ENCODE measurements at places on chromosomes 7 and 10. TPM values are rescaled to one million over a fixed set of nuclear protein-coding genes. Genes with fewer than 3 reads are reported as not detected.

- H3K4me3 ChIP-seq = no peak overlapping the region
- no peaks in the 10 kb centered on the region for H3K27me3 ChIP-seq
- H3K4me1 ChIP-seq = peaks cover 13% of the 10 kb centered on the region
Observed at GRCh38 chr7:108360058-108360800, 96.0 kb downstream of the NRCAM start.

DNA sequence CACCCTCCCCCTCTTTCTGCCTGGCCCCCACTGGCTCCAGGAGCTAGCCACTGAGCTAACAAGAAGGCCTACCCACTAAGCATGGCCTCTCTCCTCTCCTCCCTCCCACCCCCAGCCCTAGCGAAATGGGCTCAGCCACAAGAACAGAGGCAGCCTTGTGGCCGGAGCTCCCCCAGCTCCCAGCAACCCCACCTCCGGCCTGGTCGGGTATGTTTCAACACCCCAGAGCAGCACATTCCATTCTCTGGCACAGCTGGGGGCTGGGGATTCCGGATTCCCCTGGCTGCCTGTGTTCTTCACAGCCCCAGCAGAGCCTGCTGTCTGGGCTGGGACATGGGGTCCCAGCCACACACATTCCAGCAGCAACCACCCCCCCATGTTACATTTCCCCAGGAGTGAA lies 9.0 kb downstream of the SFRP5 start:
- peaks cover 40% of the 10 kb centered on the region for H3K36me3 ChIP-seq
- H3K27me3 ChIP-seq = no peaks in the 10 kb centered on the region
- H3K4me1 ChIP-seq = peaks cover 2% of the 10 kb centered on the region
- DNase-seq = no peak

DNA sequence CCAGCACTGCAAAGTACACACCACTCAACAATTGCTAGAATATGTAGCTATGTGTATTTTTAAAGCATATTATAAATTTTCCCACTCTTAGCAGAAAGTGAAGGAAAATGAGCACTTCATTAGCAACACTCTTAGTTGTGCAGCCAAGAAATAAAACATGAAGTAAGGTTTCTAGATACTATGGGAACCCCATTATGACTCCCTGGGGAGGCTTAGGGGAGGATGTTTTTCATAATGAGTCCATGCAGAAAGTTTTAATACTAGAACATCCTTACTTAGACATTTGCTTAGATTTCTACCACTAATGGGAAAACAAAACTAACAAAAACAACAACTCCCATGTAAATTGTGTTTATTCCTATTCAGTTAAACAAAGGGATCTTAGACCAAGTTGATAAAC lies 148.4 kb upstream of the HDAC9 start:
- no peaks in the 10 kb centered on the region for H3K4me1 ChIP-seq
- no peak overlapping the region for H3K4me3 ChIP-seq
- H3K27ac ChIP-seq = no peak overlapping the region
- H3K27me3 ChIP-seq = no peaks in the 10 kb centered on the region
- H3K36me3 ChIP-seq = no peaks in the 10 kb centered on the region
- DNase-seq = no peak

GRCh38 chr10:13827076-13827797 lies 240.5 kb downstream of the PRPF18 start:
- no peak overlapping the region for H3K4me3 ChIP-seq
- H3K27me3 ChIP-seq = no peaks in the 10 kb centered on the region
- DNase-seq = no peak
- no peak overlapping the region for H3K27ac ChIP-seq
- no peaks in the 10 kb centered on the region for H3K36me3 ChIP-seq
- H3K4me1 ChIP-seq = peaks cover 2% of the 10 kb centered on the region

DNA sequence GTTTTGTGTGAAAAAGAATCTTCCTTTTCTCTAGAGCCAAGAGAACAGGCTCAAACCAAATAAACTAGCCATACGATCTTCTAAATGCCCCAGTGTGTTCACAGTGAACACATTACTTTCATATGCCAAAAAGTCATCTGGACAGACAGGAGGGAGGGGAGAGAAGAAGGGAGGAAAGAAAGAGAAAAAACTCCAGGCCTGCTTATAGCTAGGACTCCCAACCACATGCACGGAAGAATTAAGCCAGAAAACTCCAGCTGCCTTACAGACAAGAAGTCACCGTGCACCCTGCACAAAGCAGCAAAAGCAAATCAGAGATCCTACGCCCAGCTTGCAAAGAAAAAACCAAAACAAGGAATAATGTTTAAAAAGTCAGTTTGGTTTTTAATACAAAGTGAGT lies 34.3 kb downstream of the SNX8 start:
- no peaks in the 10 kb centered on the region for H3K27me3 ChIP-seq
- DNase-seq = peak; percentile 39
- H3K4me3 ChIP-seq = no peak overlapping the region
- peaks cover 39% of the 10 kb centered on the region for H3K4me1 ChIP-seq

DNA sequence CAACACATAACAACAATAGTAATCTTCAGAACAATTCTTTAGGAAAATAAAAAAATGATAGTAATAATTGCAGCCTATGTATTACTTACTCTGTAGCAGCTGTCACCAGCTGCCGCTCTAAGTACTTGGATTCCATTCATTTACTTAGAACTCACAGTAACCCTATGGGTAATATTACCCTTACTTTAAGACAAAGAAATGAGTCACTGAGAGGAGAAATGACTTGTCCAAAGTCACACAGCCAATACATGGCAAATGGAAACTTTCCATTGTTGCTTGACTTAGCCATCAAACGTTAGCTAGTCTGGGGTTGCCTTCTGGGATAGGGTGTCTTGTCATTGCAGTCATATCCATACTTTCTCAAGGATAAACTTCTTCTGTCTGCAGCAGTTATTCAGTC lies 3.6 kb downstream of the CCNY start:
- H3K27ac ChIP-seq = no peak overlapping the region
- DNase-seq = no peak
- H3K4me3 ChIP-seq = no peak overlapping the region
- peaks cover 17% of the 10 kb centered on the region for H3K4me1 ChIP-seq
- no peaks in the 10 kb centered on the region for H3K36me3 ChIP-seq
- H3K27me3 ChIP-seq = no peaks in the 10 kb centered on the region

TYW1B gene
- 7.1 TPM for polyA plus RNA-seq

NEUROD6 gene
- polyA plus RNA-seq = 1.6 TPM

GRCh38 chr7:149103424-149103823 lies 12.9 kb upstream of the ZNF786 start:
- H3K27me3 ChIP-seq = no peaks in the 10 kb centered on the region
- no peak overlapping the region for H3K4me3 ChIP-seq
- DNase-seq = no peak
- no peaks in the 10 kb centered on the region for H3K4me1 ChIP-seq

DNA sequence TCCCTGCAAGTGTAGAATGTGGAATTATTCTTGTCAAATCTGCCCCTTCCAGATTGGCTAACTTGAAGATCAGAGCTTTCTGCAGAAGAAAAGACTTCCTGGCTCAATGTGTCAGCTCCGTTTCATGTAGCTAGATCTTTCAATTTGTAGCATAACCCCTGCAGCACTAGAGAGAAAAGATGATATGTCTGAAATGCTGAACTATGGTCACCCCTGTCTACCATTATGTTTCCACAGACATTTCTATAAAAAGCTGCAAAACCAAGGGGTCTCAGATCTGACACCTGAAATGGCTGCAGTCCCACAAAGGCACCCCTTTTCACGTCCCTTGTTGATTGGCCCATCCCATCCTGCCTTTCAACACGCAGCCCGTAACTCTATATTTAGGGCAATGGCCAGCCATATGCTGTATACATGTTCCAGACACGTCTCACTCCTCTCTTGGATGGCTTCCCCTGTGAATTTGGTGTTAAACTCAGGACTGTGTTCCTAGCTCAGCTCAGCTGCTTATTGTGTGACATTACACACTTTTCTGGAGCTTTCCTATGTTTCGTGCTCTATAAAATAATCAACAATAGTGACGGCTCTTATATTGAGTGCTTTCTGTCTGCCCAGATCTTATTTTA lies 648.6 kb upstream of the CELF2 start:
- no peak overlapping the region for H3K27ac ChIP-seq
- no peaks in the 10 kb centered on the region for H3K27me3 ChIP-seq
- no peaks in the 10 kb centered on the region for H3K36me3 ChIP-seq
- no peak overlapping the region for H3K4me3 ChIP-seq
- no peaks in the 10 kb centered on the region for H3K4me1 ChIP-seq
- DNase-seq = no peak

GRCh38 chr7:70044525-70044924 lies 446.2 kb downstream of the AUTS2 start:
- no peaks in the 10 kb centered on the region for H3K36me3 ChIP-seq
- H3K4me3 ChIP-seq = no peak overlapping the region
- H3K27ac ChIP-seq = peak overlapping the region; percentile 41
- no peaks in the 10 kb centered on the region for H3K27me3 ChIP-seq
- peak; percentile 21 for DNase-seq

TEX47 gene
- not detected for polyA plus RNA-seq

DNA sequence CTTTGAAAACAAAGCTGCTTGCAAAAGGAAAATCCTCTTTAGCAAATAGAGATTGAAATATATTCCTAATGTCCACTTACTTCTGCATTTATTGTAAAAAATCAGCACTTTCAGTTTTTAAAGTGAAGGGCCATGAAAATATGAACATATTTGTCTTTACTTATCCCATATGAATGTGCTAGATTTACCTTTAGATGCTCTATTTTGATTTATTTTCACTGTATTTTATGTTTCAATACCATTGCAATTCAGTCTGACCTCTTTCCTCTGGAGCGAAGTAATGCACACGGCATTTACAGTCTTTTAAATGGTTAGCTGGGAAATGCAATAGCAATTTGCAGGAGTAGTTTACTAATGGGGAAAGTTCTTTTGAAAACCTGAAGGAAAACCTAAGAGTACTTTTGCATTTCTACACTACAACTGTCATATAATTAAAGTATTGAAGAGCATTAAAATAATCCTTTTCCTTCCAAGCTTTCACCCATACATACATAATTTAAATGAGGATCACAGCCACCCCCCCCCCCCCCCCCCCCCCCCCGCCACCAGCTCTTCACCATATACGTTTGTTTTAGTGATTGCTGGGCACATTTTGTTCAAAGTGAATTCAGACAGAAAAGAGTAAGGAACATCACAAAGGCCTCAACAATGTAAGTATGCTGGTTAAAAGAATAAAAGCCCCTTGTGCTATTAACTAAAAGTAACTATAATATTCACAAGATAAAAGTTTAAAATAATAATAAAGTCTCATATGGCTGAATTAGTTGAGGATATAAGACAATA lies 3.5 kb downstream of the SKIDA1 start:
- no peak for DNase-seq
- H3K27me3 ChIP-seq = no peaks in the 10 kb centered on the region
- H3K27ac ChIP-seq = no peak overlapping the region
- H3K4me3 ChIP-seq = no peak overlapping the region
- peaks cover 18% of the 10 kb centered on the region for H3K4me1 ChIP-seq

- H3K27ac ChIP-seq = no peak overlapping the region
- DNase-seq = no peak
- peaks cover 9% of the 10 kb centered on the region for H3K36me3 ChIP-seq
- no peak overlapping the region for H3K4me3 ChIP-seq
- H3K27me3 ChIP-seq = no peaks in the 10 kb centered on the region
- no peaks in the 10 kb centered on the region for H3K4me1 ChIP-seq
Observed at GRCh38 chr10:35578618-35578956, 26.6 kb upstream of the GJD4 start.

DNA sequence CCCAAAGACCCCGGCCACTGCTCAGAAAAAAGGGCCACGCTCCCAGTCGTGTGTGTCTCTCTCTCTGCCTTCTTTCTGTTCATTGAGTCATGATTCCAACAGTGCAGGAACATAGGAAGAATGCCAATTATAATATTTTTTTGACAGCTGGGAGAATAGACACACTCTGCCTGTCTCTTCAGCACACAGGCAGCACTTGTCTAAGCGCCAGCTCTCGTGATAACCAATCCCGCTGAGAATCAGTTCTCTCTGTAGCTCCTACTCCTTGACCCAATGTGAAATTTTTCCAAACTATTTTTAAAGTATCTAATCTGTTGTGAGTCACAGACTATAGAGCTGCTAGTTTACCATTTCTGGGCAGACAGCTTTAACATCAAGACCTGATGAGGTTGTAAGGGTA lies 145.7 kb upstream of the RHEB start:
- H3K4me3 ChIP-seq = no peak overlapping the region
- DNase-seq = no peak
- no peaks in the 10 kb centered on the region for H3K27me3 ChIP-seq
- no peak overlapping the region for H3K27ac ChIP-seq
- no peaks in the 10 kb centered on the region for H3K4me1 ChIP-seq

DNA sequence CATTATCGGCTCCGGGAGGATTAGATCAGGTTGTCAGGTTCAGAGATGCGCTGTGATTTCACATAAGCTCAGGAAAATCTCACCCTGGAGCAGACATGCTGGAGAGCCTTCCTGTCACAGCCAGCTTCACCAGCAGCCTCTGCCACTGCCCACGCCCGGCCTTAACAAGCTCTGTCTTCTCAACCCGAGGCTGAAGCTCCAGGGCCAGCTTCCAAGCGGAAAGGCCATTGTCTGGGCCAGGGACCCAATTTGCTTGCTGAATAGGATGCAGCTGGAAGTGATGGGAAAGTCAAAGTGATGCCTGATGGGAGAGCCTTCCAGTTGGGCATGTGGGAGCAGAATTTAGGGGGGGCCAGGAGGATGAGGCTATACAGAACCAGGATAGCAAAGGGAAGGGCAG lies 36.3 kb downstream of the C10orf105 start:
- DNase-seq = no peak
- H3K4me3 ChIP-seq = no peak overlapping the region
- no peaks in the 10 kb centered on the region for H3K27me3 ChIP-seq
- H3K36me3 ChIP-seq = no peaks in the 10 kb centered on the region
- no peak overlapping the region for H3K27ac ChIP-seq

RBP3 gene
- polyA plus RNA-seq = 0.06 TPM

DNA sequence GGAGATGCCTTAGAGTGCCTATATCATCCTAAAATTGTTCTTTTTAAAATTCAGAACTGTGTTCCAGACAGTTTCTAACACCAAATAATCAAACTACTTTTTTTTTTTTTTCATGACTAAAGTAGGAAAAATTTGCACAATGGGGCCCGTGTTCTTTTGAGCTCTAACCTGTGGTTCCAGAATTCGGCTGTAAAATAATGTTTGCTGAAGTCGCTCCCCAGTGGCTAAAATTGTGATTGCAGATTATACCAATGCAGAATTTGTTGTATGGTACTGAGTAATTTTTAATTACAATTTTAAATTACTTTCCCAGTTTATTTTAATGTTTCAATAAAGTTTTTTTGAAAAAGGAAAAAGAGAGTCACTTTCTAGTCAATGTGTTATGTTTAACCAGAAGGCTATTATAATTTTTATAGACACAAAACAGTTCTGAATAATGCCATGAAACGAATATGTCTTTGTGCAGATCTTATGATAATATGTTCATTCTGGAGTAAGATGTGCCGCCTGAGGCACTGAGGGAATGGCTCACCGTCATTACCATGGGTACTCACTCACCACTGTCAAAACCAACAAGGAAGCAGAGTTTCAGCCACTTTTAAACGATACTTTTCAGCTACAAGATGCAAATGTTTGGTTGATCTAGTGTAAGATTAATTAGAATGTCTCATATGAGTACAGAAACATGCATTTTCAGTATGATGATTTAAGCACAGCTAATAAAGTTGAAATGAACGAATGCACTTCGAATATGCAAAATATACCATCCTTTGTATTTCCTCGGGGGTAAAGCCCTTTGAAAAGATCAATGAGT lies 173.6 kb downstream of the PRKCQ start:
- no peak for DNase-seq
- H3K27me3 ChIP-seq = peaks cover 11% of the 10 kb centered on the region
- no peak overlapping the region for H3K4me3 ChIP-seq
- no peaks in the 10 kb centered on the region for H3K36me3 ChIP-seq
- H3K27ac ChIP-seq = no peak overlapping the region

BLOC1S2 gene
- polyA plus RNA-seq = 39.9 TPM

Measured in large intestine (tissue), 12 donors.